ENCODE measurements at places on chromosomes 12 and 14. TPM values are rescaled to one million over a fixed set of nuclear protein-coding genes. Genes with fewer than 3 reads are reported as not detected.

The DHRS2 gene
- 46.6 TPM for total RNA-seq

The ZNF891 gene
- 4.7 TPM for total RNA-seq

The FLRT2 gene
- 55.5 TPM for total RNA-seq

The AP4S1 gene
- total RNA-seq, result 12.0 TPM

The IL22 gene
- not detected for total RNA-seq

The CMKLR1 gene
- total RNA-seq, result 2.1 TPM

The ESPL1 gene
- total RNA-seq, result 1.6 TPM

DNA sequence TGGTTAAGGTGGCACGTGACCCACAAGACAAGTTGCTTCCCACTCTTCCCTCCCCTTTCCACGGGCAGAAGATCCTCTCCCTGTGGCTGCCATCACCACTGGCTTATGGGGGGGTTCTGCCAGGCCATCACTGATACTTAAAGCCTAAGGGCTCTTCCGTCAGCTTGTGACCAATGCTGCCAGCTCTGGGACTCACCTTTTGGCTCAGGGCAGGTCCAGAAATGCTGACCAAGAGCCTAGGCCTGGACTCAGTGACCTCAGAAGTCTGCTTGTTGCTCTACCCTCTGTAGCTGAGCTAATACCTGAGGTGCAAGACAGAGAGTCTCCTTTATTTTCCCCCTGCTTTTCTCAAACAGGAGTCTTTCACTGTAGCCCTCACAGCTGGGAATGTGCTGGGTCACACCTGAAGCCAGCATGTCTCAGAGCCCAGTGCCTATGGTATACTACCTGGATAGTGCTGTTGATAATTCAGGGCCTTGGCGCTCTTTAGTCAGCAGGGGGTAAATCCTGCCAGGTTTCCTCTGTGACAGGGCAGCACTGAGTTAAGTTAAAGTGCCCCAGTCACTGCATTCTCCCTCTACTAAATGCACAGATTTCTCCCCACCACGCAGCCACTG, 19.7 kb downstream of the FGD4 start:
- H3K4me3 ChIP-seq, result no peak overlapping the region
- H3K27ac ChIP-seq, result no peak overlapping the region
- H3K4me1 ChIP-seq, result peaks cover 6% of the 10 kb centered on the region
- no peaks in the 10 kb centered on the region for H3K36me3 ChIP-seq
- H3K27me3 ChIP-seq, result no peaks in the 10 kb centered on the region
- DNase-seq, result no peak

GRCh38 chr12:47122602-47123001, 42.8 kb upstream of the AMIGO2 start:
- H3K27me3 ChIP-seq, result no peaks in the 10 kb centered on the region
- no peaks in the 10 kb centered on the region for H3K36me3 ChIP-seq
- DNase-seq, result no peak
- no peak overlapping the region for H3K27ac ChIP-seq

DNA sequence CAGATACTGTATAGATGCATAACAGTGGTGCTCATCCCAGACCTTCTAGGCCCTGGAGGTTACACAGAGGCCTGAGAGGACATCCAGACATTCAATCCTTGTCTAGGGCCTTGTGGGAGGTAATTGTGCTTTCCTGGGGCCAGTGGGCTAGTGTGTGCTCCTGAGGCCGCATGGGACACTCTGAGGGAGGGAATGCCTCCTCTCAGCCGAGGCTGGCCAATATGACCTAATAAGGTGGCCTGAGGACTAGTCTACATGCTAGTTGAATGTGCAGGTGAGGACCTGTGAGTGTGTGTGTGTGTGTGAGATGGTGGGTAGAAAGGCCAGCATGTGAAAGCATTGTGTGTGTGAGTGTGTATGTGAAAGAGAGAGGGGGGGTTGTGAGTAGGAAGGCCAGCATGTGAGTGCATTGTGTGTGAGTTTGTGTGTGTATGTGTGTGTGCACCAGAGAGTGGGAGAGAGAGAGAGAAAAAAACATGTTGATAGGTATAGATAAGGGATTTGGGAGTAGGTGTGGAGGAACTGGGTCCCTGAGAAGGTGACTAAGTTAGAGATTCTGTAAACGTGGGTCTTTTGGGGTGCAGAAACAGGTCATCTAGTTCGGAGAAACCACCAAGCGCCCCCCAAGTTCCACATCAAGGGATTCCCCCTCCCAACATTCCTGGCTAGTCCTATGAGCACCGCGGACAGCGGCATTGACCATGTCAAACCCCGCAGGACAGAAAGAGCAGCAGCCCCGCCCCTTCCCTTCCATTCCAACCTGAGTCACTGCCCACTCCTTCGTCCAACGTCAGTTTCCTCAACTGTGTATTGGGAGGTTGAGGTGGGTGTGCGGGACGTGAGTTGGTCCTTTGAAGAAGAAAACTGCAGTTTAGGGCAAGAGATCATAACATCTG, 9.7 kb upstream of the KRT81 start:
- H3K4me3 ChIP-seq, result no peak overlapping the region
- H3K27ac ChIP-seq, result no peak overlapping the region
- DNase-seq, result no peak

- H3K36me3 ChIP-seq, result no peaks in the 10 kb centered on the region
- no peak overlapping the region for H3K27ac ChIP-seq
- no peak for DNase-seq
- no peaks in the 10 kb centered on the region for H3K27me3 ChIP-seq
- no peaks in the 10 kb centered on the region for H3K4me1 ChIP-seq
Observed at GRCh38 chr12:71744522-71745300, 10.0 kb upstream of the RAB21 start.

GRCh38 chr12:7241404-7242005, 52.0 kb downstream of the PEX5 start:
- DNase-seq, result no peak
- no peaks in the 10 kb centered on the region for H3K36me3 ChIP-seq
- no peaks in the 10 kb centered on the region for H3K4me1 ChIP-seq
- no peak overlapping the region for H3K27ac ChIP-seq
- H3K4me3 ChIP-seq, result no peak overlapping the region

DNA sequence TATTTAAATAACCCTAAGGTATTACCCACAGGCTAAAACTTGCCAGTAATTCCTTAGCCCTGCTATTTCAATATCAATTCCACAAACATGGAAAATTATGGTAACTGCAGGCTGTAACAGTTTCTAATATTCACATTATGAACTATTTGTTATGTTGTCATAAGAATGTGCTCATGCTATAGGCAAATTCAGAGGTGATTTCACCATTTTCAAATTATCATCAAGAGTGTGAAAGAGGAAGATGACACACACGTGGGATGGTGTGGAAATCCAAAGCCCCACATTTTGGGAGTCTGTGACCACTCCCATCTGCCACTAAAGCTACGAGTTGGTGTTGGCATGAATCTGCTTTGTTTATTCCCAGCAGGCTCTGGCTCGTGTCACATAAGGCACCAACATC, 5.9 kb upstream of the MYO1A start:
- H3K27me3 ChIP-seq, result no peaks in the 10 kb centered on the region
- H3K36me3 ChIP-seq, result no peaks in the 10 kb centered on the region
- no peak for DNase-seq
- H3K4me3 ChIP-seq, result no peak overlapping the region

- no peaks in the 10 kb centered on the region for H3K4me1 ChIP-seq
- no peaks in the 10 kb centered on the region for H3K27me3 ChIP-seq
- no peaks in the 10 kb centered on the region for H3K36me3 ChIP-seq
- DNase-seq, result no peak
- H3K4me3 ChIP-seq, result no peak overlapping the region
Observed at GRCh38 chr14:96710060-96710666, 87.0 kb upstream of the VRK1 start.

DNA sequence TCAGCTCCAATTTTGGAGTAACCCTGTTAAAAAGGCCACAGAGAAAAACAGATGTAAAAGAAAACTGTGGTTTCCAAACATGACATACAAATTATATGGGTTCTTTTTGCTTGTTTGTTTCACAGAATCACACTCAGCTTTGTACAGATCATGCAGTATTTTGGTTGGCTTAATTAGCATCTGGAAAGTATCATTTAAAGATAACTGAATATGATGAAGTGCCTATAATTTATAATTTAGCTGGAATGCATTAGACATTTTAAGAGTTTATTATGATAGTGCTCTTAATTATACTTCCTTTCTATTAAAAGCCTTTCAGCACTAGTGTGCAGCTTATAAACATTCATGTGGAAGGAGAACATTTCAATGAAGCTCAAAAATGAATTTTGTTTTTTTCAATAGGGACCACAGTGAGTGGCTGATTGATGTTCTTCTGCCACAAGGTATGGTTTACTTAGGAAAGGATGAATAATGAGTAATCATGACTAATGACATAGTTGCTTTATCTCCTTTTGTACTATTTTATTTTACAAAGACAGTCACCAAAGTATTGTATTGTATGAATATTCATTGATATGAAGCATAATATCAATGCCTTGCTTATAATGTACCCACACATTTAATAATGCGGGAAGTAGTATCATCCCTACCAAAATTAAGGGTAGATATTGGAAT, 98.3 kb downstream of the UNC79 start:
- H3K27ac ChIP-seq, result no peak overlapping the region
- H3K4me1 ChIP-seq, result no peaks in the 10 kb centered on the region
- DNase-seq, result no peak
- no peaks in the 10 kb centered on the region for H3K27me3 ChIP-seq
- no peak overlapping the region for H3K4me3 ChIP-seq

GRCh38 chr14:57323721-57324120, 55.0 kb downstream of the AP5M1 start:
- H3K36me3 ChIP-seq, result no peaks in the 10 kb centered on the region
- no peak for DNase-seq
- no peaks in the 10 kb centered on the region for H3K27me3 ChIP-seq
- no peak overlapping the region for H3K4me3 ChIP-seq
- no peak overlapping the region for H3K27ac ChIP-seq

DNA sequence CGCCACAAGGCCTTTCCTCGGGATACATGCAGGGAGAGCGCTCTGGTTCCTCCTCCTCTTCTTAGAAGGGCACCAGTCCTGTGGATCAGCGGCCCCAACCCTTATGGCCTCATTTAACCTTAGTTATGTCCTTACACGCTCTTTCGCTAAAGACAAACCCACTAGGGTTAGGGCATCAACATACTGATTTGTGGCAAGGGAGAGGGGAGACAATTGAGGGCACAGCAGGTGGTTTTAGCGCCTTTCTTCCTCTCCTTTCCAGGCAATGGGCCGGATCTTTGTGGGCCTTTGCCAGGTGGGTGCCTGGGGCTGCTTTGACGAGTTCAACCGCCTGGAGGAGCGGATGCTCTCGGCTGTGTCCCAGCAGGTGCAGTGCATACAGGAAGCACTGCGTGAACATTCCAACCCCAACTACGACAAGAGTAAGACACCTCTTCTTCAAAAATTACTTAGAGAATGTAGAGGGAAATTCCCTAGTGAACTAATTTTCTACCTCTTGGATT, 43.6 kb downstream of the DYNC1H1 start:
- H3K4me3 ChIP-seq, result no peak overlapping the region
- no peak for DNase-seq
- H3K27ac ChIP-seq, result no peak overlapping the region
- no peaks in the 10 kb centered on the region for H3K4me1 ChIP-seq
- H3K36me3 ChIP-seq, result peaks cover 3% of the 10 kb centered on the region

GRCh38 chr12:102625819-102626218, 145.5 kb upstream of the IGF1 start:
- H3K27me3 ChIP-seq, result no peaks in the 10 kb centered on the region
- no peak for DNase-seq
- H3K4me1 ChIP-seq, result no peaks in the 10 kb centered on the region

GRCh38 chr12:103392722-103393121, 103.0 kb downstream of the C12orf42 start:
- no peaks in the 10 kb centered on the region for H3K27me3 ChIP-seq
- H3K36me3 ChIP-seq, result no peaks in the 10 kb centered on the region
- no peaks in the 10 kb centered on the region for H3K4me1 ChIP-seq
- H3K4me3 ChIP-seq, result no peak overlapping the region
- no peak overlapping the region for H3K27ac ChIP-seq

- no peak overlapping the region for H3K4me3 ChIP-seq
- H3K4me1 ChIP-seq, result peaks cover 7% of the 10 kb centered on the region
- no peak for DNase-seq
Observed at GRCh38 chr12:52233462-52234207, 592 bp downstream of the KRT7 start.

GRCh38 chr14:24110523-24110922, 4.1 kb upstream of the DCAF11 start:
- no peaks in the 10 kb centered on the region for H3K4me1 ChIP-seq
- DNase-seq, result no peak
- no peak overlapping the region for H3K4me3 ChIP-seq
- H3K36me3 ChIP-seq, result no peaks in the 10 kb centered on the region
- H3K27ac ChIP-seq, result no peak overlapping the region

- no peak for DNase-seq
- H3K4me3 ChIP-seq, result no peak overlapping the region
- H3K36me3 ChIP-seq, result no peaks in the 10 kb centered on the region
- no peaks in the 10 kb centered on the region for H3K27me3 ChIP-seq
- no peak overlapping the region for H3K27ac ChIP-seq
- peaks cover 3% of the 10 kb centered on the region for H3K4me1 ChIP-seq
Observed at GRCh38 chr14:32450919-32451675, 122.0 kb downstream of the AKAP6 start.

GRCh38 chr14:31110872-31111271, 84.7 kb upstream of the STRN3 start:
- DNase-seq, result no peak
- H3K4me1 ChIP-seq, result no peaks in the 10 kb centered on the region
- no peaks in the 10 kb centered on the region for H3K27me3 ChIP-seq
